ENCODE measurements at places on chromosomes 7 and 10.

DNA sequence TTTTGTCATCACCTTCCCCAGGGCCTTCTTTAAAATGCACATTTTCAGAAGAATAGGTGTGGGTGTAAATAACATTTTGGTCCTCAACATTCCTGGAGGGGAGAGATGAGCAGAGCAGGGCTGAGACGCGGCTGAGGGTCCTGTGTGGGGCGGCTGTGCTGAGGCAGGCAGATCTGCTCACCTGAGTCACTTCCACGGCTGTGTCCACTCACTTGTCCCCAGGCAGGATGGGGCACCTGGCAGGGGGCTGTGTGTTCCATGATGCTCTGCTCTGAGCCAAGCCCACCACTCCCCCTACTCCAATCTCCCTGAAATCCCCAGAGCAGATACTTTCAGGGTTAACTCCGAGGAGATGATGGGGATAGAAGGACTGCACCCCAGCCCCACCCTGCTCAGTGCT lies 93.8 kb downstream of the GLRX3 start:
- no peak for DNase-seq

- DNase-seq: no peak
Observed at GRCh38 chr10:74177140-74177677, 26.2 kb downstream of the ADK start.

DNA sequence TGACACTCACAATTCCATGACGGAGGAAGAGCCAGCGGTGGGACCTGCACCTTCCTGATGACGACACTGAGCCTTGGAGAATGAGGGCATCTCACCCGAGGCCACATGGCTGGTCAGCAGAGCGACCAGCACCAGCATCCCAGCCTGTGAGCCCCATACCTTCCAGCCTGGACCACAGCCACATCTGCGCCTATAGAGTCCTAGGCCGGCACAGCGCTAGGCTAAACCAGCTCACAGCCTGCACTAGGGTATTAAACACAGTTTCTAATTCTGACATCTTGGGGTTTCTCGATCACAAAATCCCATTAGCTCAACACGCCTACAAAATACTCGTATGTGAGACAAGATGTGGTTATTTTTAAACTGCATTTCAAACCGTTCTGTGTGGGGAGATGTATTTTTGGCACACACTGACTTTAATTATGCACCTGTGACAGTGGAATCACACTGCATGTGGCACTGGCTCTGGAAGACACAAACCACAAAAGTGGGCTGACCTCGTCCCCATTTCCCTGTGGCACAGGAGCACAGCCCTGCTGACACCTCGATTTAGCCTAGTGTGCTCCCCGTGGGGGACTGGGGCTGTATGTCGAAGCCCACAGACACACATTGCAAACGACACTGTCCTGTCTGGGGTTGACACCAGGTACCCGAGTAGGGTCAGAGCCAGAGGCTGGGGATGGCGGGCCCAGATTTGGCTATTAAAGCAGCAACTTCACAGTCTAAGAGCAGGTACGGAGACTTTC lies 32.5 kb downstream of the CPXM2 start:
- no peak for DNase-seq

DNA sequence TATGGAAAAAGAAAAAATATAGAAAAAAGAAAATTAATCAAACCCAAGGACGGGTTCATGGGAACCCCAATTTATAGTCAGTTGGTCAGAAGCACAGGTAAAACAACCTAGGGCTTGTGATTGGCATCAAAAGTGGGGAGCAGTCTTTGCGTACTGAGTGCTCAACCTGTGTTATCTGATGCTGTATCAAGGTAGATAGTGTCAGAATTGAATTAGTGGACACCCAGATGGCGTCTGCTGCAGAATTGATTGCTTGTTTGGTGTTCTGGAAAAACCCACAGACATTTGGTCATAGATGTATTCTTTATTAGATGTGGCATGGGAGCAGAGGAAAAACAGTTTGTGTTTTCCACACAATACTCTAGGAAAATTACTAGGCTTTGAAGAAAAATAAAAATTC lies 39.6 kb downstream of the NEUROG3 start:
- no peak for DNase-seq

GRCh38 chr7:27150568-27151340 lies 1.6 kb downstream of the HOXA3 start:
- peak; percentile 5 for DNase-seq

GRCh38 chr10:49541762-49542161 lies 2.8 kb upstream of the ERCC6 start:
- no peak for DNase-seq

Measured in amniotic stem cell (primary cell).